ENCODE measurements at places on chromosomes 12 and 14. TPM values are rescaled to one million over a fixed set of nuclear protein-coding genes. Genes with fewer than 3 reads are reported as not detected.

SLC35F4 gene
- not detected for total RNA-seq

WIF1 gene
- total RNA-seq = not detected

FLVCR2 gene
- total RNA-seq = 3.4 TPM

CCDC175 gene
- total RNA-seq = not detected

LRCOL1 gene
- total RNA-seq = not detected

SALL2 gene
- 16.4 TPM for total RNA-seq

DNAJC22 gene
- total RNA-seq = 10.7 TPM

SERPINA6 gene
- not detected for total RNA-seq

IRAK3 gene
- total RNA-seq = 57.3 TPM

IFNG-AS1 gene
- total RNA-seq = not detected

GRCh38 chr14:94773061-94773648 is 3.2 kb upstream of the GSC start:
- no peak for DNase-seq

DNA sequence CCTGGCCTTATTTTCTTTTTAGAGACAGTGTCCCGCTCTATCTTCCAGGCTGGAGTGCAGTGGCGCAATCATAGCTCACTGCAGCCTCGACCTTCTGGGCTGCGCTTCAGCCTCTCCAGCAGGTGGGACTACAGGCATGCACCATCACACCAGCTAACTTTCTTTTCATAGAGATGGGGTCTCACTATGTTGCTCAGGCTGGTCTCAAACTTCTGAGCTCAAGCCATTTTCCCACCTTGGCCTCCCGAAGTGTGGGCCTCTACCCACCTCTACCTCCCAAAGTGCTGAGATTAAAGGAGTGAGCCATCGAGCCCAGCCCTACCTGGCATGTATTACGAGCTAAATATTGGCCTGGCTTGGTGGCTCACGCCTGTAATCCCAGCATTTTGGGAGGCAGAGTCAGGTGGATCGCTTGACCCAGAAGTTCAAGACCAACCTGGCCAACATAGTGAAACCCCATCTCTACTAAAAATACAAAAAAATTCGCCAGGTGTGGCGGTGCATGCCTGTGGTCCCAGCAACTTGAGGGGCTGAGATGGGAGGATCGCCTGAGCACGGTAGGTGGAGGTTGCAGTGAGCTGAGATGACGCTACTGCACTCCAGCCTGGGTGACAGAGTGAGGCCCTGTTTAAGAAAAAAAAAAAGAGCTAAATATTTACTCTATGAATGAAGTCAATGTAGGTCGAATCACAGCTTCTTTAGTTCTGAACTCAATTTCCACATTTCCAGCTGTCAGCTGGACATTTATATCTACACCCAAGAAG is 7.6 kb upstream of the RILPL1 start:
- no peak for DNase-seq

GRCh38 chr14:35533357-35534207 is at the start of gene INSM2:
INSM2 (plus strand) TSS chr14:35534164; CDS start chr14:35534253, 89 bp downstream.
- peak; percentile 91 for DNase-seq

DNA sequence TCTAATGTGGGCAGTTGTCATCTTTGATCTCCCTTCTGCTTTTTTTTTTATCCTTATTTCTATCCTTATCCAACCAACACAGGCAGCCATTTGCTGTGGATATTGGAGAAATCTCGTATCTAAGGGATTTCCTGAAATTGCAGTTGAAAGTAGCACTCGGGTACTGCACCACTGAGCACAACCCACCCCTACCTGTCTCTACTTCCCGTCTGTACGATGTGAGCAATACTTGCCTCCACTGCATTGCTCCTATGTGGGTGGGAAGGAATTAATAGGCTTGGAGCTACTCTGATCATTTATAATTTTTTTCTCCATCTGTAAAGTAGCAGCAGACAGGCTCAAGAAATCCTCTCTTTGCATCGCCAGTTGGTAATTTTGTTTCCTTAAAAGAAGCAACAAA is 300.4 kb downstream of the SNAPC1 start:
- DNase-seq = no peak

DNA sequence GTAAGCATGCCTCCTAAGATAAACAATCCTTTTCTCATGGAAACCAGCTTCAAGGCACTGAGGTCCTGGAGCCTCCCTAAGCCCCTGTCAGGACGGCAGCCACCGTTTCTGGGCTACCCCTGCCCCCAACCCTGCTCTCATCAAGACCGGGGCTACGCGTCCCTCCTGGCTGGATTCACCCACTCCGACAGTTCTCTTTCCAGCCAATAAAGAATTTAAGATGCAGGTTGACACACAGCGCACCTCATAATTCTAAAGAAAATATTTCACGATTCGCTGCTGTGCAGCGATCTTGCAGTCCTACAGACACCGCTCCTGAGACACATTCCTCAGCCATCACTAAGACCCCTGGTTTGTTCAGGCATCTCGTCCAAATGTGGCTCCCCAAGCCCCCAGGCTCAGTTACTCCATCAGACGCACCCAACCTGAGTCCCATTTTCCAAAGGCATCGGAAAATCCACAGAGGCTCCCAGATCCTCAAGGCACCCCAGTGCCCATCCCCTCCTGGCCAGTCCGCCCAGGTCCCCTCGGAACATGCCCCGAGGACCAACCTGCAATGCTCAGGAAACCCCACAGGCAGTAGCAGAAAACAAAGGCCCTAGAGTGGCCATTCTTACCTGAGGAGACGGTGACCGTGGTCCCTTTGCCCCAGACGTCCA is 336.3 kb downstream of the TMEM121 start:
- DNase-seq = no peak

GRCh38 chr12:76329159-76329558 is 19.1 kb downstream of the BBS10 start:
- DNase-seq = no peak

DNA sequence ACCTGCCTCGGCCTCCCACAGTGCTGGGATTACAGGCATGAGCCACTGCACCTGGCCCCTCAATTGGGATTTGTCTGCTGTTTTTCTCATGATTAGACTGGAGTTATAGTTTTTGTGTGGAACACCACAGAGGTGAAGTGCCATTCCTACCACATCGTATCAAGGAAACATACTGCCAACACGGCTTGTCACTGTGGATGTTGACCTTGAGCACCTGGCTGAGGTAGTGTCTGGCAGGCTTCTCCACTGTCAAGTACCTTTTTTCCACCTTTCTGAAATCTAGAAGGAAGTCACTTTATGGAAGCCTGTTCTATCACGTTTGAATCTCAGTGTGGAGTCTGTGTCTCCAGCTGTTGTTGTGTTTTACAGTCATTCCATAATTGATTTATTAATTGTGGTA is 21.4 kb upstream of the SEL1L start:
- no peak for DNase-seq

DNA sequence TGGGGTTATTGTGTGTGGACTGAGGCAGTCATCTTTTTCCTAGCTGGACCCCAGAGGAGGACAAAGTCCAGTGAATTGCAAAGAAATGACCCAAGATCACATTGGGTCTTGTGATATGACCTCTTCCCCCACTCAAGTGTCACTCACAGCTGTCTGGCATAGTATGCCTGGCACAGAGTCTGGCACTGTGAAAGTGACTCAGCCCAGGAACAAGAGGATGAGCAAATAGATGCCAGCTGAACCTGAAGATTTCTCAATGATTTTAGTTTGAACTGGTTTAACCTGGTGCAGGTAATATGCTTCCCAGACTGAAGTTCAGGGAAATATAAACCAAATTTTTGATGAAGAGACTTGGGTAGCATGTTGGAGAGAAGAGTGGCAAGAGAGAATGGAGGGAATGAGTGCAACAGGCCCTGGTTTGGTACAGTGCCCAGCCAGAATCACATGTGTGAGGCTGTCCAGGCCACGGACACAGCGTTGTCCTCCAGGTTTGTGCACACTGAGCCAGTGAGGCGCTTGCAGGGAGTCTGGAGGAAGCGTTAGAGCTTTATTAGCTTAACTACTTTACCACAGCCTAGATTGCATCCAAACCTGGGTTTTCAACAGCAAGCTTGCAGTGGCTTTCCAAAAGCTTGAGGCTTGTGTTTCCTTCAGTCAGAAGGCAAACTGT is 332.9 kb downstream of the NUAK1 start:
- no peak for DNase-seq

DNA sequence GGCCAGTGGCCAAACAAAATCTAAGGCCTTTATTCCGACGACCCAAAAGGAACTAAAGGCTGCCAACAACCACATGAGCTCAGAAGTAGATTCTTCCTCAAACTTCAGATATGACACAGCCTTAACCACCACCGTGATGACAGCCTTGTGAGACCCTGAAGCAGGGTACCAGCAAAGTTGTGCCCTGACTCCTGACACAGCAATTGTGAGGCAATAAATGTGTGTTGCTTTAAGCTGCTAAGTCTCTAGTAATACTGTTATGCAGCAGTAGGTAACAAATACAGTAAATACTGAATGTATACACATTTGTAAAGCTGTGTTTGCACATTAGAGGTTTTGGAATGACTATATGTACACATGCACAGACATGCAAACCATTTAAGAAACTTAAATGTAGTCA is 10.7 kb upstream of the SLC6A13 start:
- DNase-seq = no peak

DNA sequence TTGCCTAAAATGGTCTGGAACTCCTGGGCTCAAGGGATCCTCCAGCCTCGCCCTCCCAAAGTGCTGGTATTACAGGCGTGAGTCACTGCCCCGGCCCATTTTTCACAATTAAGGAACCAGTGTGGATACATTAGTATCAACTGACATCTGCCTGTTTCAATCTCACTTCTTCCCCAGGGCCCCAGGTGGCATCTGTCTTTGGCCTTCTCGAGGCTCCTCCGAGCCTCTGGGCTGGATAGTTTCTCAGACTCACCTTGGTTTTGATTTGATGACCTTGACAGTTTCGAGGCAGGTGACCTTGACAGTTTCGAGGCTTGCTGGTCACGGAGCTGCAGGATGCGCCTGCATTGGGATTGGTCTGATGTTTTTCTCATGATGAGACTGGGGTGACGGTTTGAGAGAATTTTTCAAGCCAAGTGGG is 41.0 kb upstream of the NCOR2 start:
- no peak for DNase-seq

- DNase-seq = no peak
Measured at GRCh38 chr12:12441843-12442461, 85.1 kb downstream of the BORCS5 start.

DNA sequence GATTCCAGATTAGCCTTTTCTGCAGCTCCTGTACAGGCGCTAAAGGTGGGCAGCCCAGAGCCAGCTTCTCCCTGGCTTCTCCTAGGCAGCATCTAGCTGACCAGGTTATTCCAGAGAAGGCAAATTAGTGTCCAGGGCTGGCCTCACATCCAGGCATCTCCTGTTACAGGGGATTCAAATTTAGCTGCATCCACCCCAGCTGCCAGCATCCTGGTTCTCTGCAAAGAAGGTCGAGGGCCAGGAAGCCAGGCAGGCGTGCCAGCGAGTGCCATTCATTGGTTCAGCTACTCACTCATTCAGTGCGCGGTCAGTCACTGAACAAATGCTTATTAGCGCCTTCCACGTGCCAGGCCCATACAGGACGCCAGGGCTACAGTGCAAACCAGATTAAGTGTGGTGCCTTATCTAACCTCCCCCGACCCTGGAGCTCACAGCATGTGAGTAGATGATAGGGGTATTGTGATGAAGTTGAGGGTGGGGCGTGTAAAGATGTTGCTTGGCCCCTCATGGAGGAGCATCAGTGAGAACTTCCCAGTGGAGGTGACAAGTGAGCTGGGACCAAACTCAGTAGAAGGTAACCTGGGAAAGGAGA is 15.7 kb upstream of the FAM222A start:
- no peak for DNase-seq

DNA sequence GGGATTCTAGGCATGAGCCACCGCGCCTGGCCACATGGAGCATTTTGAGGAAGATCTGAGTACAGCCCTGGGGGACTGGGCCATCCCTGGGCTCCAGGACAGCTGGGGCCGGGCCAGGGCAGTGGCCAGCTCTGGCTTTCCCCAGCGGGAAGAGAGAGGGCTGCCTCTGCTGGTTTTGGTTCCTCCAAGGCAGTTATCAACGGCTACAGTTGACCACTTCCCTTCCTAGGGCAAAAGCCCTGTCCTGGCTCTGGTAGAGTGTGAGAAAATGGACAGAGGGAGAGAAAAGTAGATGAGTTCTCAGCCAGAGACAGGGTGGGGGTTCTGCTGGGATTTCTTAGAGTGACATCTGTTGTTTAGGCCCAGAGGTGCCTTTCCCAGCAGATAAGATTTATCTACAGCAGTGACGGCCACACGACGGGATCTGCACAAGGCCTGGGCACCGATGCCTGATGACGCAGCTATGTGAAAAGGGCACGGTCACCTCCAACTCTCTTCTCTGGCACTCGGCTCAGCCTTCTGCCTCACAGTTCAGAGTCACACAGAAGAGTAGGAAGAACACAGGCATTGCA is 5.5 kb upstream of the HVCN1 start:
- DNase-seq = no peak

GRCh38 chr14:52318062-52318461 is 4.0 kb downstream of the PTGER2 start:
- no peak for DNase-seq

GRCh38 chr12:94112121-94112520 is 36.3 kb upstream of the PLXNC1 start:
- no peak for DNase-seq

DNA sequence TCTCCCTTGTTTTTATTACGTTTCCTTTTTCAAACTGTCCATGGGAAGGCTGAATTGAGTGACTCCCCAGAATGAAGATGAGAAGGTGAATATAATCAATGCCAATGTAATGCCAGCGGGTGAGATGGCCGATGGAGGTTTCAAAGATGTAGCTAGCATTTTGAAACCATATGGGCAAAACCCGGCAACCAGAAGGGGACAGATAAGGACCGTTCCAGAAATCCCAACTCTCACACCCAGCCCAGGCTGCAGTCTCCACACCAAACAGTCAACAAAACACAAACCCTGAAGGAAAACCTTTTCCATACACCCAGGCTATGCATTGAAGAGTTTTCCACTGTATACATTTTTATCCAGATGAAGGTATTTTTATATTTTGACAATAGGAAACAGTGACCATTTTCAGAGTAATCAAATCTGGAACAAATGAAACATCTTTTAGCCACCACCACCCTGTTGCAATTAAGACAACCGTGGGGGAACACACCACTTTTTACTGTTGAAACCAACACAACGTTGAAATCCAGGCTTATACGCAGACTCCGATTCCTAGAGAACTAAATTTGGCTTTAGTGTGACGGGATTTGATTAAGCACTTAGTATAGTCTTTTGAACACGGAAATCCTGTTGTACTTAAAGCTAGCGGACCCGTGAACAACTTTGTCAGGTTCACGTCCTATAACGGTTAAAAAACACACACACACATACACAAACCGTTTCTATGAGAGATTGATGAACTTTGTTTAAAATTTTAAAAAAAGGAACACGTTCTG is 19.0 kb downstream of the PHETA1 start:
- no peak for DNase-seq
